Dorsolateral prefrontal cortex (tissue), 122 donors: ENCODE measurements at places on chromosomes 1 and 21. TPM values are rescaled to one million over a fixed set of nuclear protein-coding genes. Genes with fewer than 3 reads are reported as not detected.

DNA sequence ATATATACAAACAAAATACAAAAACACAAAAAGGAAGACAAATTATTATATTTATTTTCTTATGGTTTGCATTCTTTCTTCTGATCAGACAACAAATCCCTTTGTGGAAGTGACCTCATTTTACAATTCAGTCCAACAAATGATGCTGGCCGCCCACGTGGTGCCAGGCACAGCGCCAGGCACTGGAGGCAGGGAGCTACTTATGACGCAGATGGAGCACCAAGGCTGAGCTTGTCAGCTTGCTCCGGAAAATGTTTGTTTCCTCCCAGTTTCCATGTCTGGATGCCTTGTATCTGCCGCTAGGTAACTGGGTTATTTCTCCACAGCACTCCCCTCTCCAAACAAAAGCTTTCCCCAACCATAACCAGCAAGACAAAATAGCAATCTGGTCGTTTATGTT lies 30.7 kb upstream of the CD34 start:
- peak; percentile 80 for DNase-seq

GRCh38 chr1:112074711-112075110 lies 85.2 kb upstream of the KCND3 start:
- no peak for DNase-seq

- no peak for DNase-seq
Measured at GRCh38 chr1:54798206-54798605, 2.9 kb downstream of the TTC22 start.

- DNase-seq = no peak
Measured at GRCh38 chr1:230821346-230821745, 47.0 kb downstream of the C1orf198 start.

DNA sequence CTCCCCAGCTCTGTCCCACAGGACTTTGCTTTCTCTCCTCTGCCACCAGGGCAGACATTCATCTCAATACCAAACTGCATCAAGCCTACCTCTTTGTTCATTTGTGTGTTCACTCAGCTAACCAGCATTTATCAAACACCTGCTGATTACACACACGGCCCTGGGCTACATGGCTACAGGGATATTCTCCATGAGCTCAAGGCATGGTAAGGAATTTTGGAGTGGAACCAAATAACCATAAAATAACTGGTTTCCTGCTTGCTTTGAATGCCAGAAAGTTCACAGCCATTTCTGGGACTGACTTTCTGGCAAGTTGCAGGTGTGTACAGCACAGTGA lies 54.6 kb downstream of the LDLRAD2 start:
- DNase-seq = no peak

Gene CFHR3
- not detected for total RNA-seq

- no peak for DNase-seq
Measured at GRCh38 chr21:25639551-25640201, 618 bp downstream of the JAM2 start.

DNA sequence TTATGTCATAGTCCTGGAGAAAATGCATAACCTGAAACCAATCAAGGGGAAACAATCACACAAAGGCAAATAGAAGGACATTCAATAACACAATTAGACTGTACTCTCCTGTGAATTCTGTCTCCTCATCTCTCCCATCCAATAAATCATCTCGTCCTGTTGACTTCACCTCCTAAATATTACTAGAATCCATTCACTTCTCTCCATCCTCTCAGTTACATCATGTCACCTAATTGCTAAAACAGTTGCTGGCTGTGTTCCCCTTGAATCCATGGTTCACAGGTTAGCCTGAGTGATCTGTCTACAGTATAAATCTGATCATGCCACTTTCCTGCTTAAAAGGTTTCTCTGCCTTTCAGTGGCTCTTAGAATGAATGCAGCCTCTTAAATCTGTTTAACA lies 220.2 kb downstream of the TGFB2 start:
- DNase-seq = no peak

DNA sequence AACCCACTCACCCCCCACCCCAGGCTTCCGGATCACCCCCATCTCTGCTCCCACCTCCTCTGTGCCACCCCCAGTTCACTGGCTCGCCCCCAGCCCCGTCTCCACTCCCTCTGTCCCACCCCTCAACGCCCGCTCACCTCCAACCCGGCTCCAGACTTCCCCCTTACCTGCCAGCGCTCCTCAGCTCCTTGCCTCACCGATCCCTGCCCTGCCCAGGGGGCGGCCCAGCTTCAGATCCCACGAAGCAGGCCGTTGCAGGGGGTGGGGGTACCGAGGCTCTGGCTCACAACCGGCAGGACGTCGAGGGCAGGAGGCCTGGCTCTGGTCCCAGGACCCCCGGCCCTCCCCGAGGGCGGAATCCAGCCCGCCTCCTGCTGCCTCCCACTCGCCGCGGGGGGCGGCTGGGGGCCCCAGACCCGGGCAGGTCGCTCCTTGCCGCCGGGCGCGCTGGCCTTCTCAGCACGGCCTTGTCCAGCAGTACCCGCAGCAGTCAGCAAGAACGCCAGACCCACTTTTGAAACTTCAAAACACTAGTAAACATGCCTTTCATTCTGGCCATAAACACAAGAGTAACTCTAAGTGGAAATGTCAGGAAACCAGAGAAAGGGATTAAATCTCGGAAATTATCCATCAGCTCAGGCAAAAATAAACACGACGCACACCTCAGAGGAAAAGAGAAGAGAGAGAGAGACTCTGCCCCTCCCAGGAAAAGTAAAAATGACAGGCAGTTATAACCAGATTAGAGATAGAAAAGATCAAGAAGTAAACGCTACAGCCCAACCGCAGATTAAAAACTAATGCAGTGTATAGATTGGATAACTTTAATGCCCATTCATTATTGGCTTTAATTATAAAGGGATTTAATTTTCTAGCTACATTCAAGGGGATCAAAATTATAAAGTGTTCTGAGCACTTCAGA lies 1.0 kb upstream of the FAM89A start:
- no peak for DNase-seq

Gene TIMM17A
- total RNA-seq = 58.4 TPM

DNA sequence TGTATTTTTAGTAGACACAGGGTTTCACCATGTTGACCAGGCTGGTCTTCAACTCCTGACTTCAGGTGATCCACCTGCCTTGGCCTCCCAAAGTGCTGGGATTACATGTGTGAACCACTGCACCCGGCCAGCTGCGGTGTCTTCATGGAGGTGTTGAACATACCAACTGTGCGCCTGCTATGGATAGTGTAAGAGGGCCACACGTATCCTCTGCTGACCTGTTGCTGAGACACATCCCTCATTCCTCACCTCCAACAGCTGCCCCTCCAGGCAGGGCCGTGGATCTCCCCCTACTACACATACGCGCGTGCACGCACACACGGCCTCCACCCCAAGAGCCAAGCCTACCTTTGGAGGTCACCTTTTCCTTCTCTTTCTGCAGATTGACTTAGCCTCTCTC lies 48.0 kb upstream of the PARP1 start:
- no peak for DNase-seq

- no peak for DNase-seq
Measured at GRCh38 chr1:85409516-85409915, 55.4 kb downstream of the DDAH1 start.

Gene KCNC4
- total RNA-seq = 46.3 TPM

Gene SLC16A4
- total RNA-seq = 5.8 TPM

GRCh38 chr1:55530749-55531478 lies 315.8 kb upstream of the USP24 start:
- DNase-seq = no peak

- DNase-seq = no peak
Measured at GRCh38 chr21:46357684-46358425, 33.9 kb downstream of the PCNT start.

Gene EPHX1
- 160 TPM for total RNA-seq

DNA sequence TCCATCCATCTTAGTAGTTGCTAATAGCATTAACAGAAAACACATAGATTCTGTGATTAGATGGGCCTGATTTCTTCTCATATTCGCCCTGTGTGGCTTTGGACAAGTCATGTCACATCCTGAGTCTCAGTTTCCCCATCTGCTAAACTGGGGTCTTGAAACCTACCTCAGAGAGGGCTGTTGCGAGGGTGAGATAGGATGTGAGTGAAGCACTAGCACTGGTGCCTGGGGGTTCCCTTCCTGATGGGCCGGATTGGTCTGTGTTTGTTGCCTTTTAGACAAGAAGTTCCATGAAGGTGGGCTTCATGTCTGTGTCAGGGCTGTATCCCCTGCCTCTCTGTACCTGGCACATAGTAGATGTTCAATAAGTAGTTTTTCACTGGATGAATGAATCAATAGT lies 3.5 kb upstream of the MAN1C1 start:
- DNase-seq = no peak

Gene AMY1B
- total RNA-seq = not detected

GRCh38 chr1:84758968-84759491 lies 68.8 kb upstream of the SSX2IP start:
- DNase-seq = peak; percentile 31

DNA sequence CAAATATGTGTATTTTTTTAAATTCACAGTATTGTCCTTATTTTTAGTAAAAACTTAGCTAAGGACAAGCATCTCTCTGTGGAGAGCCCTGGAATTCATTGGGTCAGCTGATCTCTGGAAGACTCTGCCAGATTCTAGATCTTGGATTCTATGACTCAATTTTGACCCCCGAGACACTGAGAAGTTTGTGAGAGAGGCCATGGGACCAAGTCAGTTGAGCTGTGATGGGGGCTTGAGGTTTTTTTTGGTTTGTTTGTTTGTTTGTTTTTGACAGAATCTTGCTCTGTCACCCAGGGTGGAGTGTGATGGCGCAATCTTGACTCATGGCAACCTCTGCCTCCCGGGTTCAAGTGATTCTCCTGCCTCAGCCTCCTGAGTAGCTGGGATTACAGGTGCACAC lies 13.5 kb downstream of the SHISA4 start:
- DNase-seq = no peak

GRCh38 chr1:91499904-91500755 lies 521 bp upstream of the CDC7 start:
- DNase-seq = no peak

DNA sequence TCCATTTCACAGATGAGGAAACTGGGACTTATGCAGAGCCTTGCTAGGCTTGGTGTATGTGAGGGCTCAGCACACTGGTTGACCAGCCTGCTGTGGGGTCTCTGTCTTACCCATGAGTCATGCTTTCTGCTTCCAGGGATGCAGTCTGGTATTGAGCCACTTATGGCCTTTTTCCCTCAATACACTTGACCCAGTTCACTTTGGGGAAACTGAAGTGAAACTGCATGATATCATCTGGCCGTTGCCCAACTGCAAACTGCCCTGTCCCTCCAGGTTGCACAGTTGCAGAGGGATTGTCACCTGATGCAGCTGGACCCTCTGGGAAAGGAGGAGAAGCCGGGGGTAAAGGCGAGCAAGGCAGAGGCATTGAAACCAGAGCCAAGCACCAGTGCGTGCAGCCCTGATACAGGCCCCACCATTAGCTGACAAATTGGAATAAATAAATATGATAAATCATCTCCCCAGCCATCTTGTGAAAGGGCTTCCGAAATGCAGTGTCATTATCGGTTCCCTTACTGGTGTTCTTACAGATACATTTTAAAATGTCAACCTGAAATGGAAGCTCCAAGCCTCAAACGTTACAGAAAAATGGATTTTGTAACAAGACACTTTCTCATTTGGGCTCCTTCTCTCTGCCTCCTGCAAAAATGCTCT lies 39.3 kb upstream of the DUSP10 start:
- no peak for DNase-seq

DNA sequence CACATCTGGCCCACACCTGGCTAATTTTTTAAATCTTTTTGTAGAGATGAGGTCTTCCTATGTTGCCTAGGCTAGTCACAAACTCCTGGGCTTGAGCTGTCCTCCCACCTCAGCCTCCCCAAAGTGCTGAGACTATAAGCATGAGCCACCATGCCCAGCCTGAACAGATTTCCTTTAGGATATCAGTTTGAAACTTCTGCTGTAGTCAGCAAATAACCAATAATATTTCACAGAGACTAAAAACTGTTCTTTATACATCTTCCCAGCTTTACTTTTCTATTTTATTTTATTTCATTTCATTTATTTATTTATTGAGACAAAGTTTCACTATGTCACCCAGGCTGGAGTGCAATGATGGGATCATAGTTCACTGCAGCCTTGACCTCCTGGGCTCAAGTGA lies 29.9 kb upstream of the TEKT2 start:
- DNase-seq = no peak

Gene LDLRAD1
- not detected for total RNA-seq

Gene SPRR1A
- total RNA-seq = not detected

Gene TFAP2E
- total RNA-seq = 12.3 TPM

DNA sequence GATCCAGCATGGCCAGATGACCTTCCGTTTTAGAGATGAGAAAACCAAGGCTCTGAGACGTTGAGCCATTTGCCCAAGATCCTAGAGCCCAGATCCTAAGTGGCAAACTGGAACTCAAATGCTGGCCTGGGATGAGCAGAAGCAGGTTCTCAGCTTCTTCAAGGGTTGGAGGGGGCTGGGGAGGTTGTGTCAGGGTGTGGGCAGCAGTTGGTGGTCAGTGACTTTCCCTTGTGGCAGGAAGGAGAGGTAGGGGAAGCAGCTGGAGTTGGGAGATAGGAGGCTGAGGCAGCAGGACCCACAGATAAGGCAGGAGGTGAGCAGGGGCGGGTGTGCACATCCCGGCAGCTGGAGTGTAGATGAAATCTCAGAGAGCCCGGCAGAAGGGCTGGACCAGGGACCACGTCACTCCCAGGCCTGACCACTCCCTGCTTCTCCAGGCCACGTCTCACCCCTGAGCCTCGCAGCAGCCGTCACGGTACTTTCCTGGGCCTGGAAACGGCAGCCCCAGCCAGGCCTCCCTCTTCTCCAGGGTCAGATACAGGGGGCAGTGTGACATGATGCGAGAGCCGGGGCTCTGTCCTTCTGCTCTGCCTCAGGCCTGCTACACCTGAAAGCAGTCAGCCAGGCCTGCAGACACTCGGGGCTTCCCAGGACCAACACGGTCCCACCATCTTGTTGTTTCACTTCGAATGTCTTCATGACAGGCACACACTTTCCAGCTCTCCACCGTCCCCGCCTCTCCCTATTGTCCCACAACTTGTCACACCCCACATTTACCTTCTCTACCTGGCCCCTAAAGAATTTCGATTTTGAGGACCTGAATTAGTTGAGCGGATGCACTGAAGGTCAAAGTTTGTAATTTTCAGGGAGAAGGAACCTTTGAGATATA lies 11.5 kb upstream of the LAPTM5 start:
- DNase-seq = no peak

Gene CD1B
- total RNA-seq = not detected

Gene ADGRL2
- 48.0 TPM for total RNA-seq

DNA sequence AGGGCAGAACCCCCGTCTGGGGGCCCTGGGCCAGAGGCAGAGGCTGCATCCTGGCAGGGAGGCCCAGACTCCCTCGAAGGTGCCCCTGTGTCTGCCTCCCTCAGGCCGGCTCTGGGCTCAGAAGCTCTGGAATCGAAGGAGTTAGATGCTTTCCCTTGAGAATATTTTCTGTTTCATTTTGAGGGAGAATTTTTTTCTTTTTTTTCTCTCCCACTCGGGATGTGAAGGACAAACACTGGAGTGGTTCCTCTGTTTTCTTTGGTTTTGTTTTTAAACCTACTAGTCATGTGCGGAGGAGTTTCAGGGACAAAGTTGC lies 44.7 kb downstream of the PRDM16 start:
- no peak for DNase-seq

DNA sequence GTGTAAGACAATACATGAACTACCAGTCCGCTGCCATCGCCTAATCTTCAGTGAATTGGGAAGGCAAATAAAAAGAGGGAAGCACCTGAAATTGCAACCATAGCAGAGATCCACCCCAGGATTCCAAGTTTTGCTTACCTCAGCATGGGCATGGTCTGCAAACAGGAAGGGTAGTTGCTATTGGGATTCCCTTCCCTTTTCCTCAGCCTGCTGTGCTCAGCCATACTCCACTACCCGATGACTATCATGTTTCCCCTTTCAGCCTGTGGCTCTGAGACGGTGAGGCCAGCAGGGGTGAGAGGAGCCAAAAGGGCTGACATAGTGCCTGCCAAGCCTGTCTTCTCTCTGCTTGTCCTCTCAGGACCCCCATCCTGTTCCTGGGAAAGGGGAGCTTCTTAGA lies 64.2 kb downstream of the GPR137B start:
- DNase-seq = no peak

Gene RNASEL
- total RNA-seq = 9.0 TPM
